ENCODE measurements at places on chromosomes 11 and 22.

- H3K4me1 ChIP-seq, result no peaks in the 10 kb centered on the region
- no peaks in the 10 kb centered on the region for H3K36me3 ChIP-seq
- DNase-seq, result no peak
- no peaks in the 10 kb centered on the region for H3K27me3 ChIP-seq
- no peak overlapping the region for H3K27ac ChIP-seq
Observed at GRCh38 chr11:11281626-11282025, 71.4 kb downstream of the CSNK2A3 start.

- no peaks in the 10 kb centered on the region for H3K36me3 ChIP-seq
- no peaks in the 10 kb centered on the region for H3K4me1 ChIP-seq
- no peak for DNase-seq
- H3K4me3 ChIP-seq, result no peak overlapping the region
- no peak overlapping the region for H3K27ac ChIP-seq
- no peaks in the 10 kb centered on the region for H3K27me3 ChIP-seq
Observed at GRCh38 chr22:45064313-45065278, 54.8 kb upstream of the PHF21B start.

GRCh38 chr11:65417702-65418430, 4.7 kb upstream of the NEAT1 start:
- H3K27ac ChIP-seq, result peak overlapping the region; percentile 99
- peak overlapping the region; percentile 55 for H3K4me3 ChIP-seq
- DNase-seq, result peak; percentile 47
- H3K4me1 ChIP-seq, result peaks cover 40% of the 10 kb centered on the region
- H3K36me3 ChIP-seq, result no peaks in the 10 kb centered on the region

DNA sequence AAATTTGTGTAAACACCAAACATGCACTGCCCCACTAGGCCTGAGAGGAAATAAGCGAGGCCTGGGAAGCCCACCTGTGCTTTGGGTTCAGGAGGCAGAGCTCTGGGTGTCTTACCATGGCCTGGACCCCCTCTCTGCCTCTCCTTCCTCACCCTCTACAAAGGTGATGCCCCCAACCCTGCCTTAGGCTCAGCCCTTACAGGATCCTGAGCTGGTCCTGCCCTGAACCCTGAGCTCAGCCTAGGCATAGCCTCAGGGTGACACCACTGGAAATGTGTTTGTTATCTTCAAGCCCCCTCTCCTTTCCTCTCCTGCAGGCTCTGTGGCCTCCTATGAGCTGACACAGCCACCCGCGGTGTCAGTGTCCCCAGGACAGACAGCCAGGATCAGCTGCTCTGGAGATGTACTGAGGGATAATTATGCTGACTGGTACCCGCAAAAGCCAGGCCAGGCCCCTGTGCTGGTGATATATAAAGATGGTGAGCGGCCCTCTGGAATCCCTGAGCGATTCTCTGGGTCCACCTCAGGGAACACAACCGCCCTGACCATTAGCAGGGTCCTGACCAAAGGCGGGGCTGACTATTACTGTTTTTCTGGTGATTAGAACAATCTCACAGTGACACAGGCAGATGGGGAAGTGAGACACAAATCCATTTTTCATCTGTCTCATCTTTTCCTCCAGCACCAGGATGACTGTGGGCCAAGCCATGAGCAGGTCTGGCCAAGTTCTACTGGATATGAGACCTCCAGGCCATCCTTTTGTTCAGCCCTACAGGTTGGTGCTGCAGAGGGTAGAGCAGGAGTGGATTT, 117.8 kb downstream of the GGTLC2 start:
- H3K27ac ChIP-seq, result no peak overlapping the region
- no peak overlapping the region for H3K4me3 ChIP-seq
- H3K4me1 ChIP-seq, result no peaks in the 10 kb centered on the region

- DNase-seq, result peak; percentile 54
- no peak overlapping the region for H3K27ac ChIP-seq
- no peaks in the 10 kb centered on the region for H3K27me3 ChIP-seq
- no peak overlapping the region for H3K4me3 ChIP-seq
- no peaks in the 10 kb centered on the region for H3K4me1 ChIP-seq
- H3K36me3 ChIP-seq, result no peaks in the 10 kb centered on the region
Observed at GRCh38 chr11:69893631-69894030, 74.4 kb upstream of the FGF3 start.

GRCh38 chr22:22683668-22684361, 39.4 kb downstream of the GGTLC2 start:
- no peak overlapping the region for H3K27ac ChIP-seq
- peaks cover 17% of the 10 kb centered on the region for H3K4me1 ChIP-seq
- no peaks in the 10 kb centered on the region for H3K36me3 ChIP-seq
- no peaks in the 10 kb centered on the region for H3K27me3 ChIP-seq
- no peak overlapping the region for H3K4me3 ChIP-seq
- no peak for DNase-seq
